Colonic mucosa (tissue), 4 donors: ENCODE measurements at places on chromosomes 5 and 9. TPM values are rescaled to one million over a fixed set of nuclear protein-coding genes. Genes with fewer than 3 reads are reported as not detected.

- peak overlapping the region; percentile 2 for H3K4me3 ChIP-seq
- H3K36me3 ChIP-seq, result no peaks in the 10 kb centered on the region
- DNase-seq, result peak; percentile 71
- no peaks in the 10 kb centered on the region for H3K4me1 ChIP-seq
- H3K27me3 ChIP-seq, result no peaks in the 10 kb centered on the region
Observed at GRCh38 chr9:4987961-4988421, 2.9 kb downstream of the JAK2 start.

DNA sequence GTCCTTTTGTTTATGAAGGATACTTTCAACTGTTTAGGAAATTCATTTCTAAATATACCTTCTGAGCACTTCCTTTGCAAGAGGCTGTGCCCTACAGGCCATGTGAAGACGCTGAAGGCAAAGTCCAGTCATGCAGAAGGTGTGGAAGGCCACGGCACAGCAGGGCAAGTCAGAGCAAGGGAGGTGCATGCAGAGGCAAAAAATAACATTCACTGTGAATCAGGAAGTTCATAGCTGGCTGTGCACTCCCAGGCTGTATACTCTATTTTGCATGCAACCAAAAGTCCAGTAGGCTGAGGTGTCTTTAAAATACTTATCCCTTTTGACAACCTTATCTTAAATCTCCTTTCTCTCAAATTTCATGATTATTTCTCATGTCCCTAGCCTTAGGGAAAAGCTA is 50.3 kb downstream of the GNAQ start:
- peak; percentile 87 for DNase-seq
- H3K36me3 ChIP-seq, result no peaks in the 10 kb centered on the region
- H3K4me1 ChIP-seq, result peaks cover 18% of the 10 kb centered on the region
- no peak overlapping the region for H3K4me3 ChIP-seq

DNA sequence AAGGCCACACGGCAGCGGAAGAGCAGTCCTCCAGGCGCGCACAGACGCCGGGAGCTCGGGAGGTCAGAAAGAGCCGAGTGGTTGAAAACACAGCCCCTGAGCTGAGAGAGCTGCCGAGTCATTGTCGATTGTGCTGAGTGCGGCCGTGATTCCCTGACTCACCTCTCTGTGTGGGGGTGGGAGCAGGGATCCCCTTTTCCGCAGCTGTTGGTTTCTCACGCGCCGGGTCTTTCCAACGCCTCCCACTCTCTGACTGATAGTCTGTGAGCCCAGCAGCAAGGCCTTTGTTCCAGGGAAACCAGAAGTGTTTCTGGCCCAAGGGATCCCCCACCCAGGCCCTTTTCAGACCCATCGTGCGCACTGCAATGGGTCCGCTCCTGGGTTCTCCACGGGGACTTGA is 97.3 kb downstream of the MRPL36 start:
- H3K4me1 ChIP-seq, result no peaks in the 10 kb centered on the region
- DNase-seq, result no peak
- no peaks in the 10 kb centered on the region for H3K27me3 ChIP-seq
- H3K36me3 ChIP-seq, result no peaks in the 10 kb centered on the region
- H3K27ac ChIP-seq, result no peak overlapping the region
- H3K4me3 ChIP-seq, result no peak overlapping the region

GRCh38 chr9:37801287-37801850 is 772 bp downstream of the DCAF10 start:
- peak overlapping the region; percentile 90 for H3K27ac ChIP-seq
- peaks cover 14% of the 10 kb centered on the region for H3K4me1 ChIP-seq
- H3K4me3 ChIP-seq, result peak overlapping the region; percentile 97
- H3K36me3 ChIP-seq, result no peaks in the 10 kb centered on the region

GRCh38 chr5:63155310-63155631 is 576.7 kb downstream of the LRRC70 start:
- H3K27ac ChIP-seq, result no peak overlapping the region
- no peaks in the 10 kb centered on the region for H3K4me1 ChIP-seq
- no peak for DNase-seq
- H3K4me3 ChIP-seq, result no peak overlapping the region

DNA sequence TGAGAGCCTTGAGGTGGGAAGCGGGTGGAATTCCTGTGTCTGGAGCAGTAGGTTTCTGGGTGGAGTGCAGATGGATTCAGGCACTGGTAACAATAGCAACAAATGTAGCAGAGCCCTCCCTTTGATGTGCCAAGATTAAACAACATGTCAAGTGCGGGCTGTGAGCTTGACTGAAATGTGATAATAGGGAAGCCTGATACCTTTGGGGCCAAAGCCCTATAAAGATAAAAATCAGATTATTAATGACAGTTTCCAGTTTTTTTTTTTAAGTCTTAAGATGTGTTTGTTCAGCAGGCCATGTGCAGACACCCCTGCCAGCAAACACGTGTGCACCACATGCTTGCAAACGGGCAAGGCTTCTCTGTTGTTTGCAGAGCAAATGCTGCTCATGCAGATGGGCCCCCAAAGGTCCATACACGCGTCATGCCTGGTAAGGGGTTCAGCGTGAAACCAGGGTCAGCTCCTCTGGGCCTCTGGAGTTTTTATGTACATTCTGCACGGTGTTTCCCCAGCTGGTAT is 193.2 kb downstream of the GADD45G start:
- no peak for DNase-seq
- no peak overlapping the region for H3K4me3 ChIP-seq
- no peaks in the 10 kb centered on the region for H3K27me3 ChIP-seq
- no peaks in the 10 kb centered on the region for H3K4me1 ChIP-seq
- H3K36me3 ChIP-seq, result no peaks in the 10 kb centered on the region
- no peak overlapping the region for H3K27ac ChIP-seq

DNA sequence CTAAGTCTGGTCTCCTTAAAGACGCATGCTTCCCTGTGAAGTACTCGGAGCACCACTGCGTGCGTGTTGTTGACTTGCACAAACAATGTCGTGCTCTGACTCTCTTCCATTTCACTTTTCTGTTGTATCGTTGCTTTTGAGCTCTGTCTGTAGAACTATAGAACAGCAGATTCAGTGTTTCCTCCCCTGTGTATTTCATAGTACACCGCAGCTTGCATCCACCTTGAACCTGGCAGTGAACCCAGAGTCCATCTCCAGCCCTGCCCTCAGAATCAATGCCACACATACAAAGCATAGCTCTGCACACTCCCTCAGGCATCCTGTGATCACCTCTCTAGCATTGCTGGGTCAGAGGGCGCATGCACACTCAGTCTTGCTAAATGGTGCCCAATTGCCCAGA is 37.2 kb upstream of the ADAMTS2 start:
- H3K4me1 ChIP-seq, result no peaks in the 10 kb centered on the region
- no peaks in the 10 kb centered on the region for H3K27me3 ChIP-seq
- H3K36me3 ChIP-seq, result no peaks in the 10 kb centered on the region
- H3K4me3 ChIP-seq, result no peak overlapping the region
- H3K27ac ChIP-seq, result no peak overlapping the region

The CXXC5 gene
- 32.3 TPM for total RNA-seq

The NUTM2F gene
- total RNA-seq, result not detected

DNA sequence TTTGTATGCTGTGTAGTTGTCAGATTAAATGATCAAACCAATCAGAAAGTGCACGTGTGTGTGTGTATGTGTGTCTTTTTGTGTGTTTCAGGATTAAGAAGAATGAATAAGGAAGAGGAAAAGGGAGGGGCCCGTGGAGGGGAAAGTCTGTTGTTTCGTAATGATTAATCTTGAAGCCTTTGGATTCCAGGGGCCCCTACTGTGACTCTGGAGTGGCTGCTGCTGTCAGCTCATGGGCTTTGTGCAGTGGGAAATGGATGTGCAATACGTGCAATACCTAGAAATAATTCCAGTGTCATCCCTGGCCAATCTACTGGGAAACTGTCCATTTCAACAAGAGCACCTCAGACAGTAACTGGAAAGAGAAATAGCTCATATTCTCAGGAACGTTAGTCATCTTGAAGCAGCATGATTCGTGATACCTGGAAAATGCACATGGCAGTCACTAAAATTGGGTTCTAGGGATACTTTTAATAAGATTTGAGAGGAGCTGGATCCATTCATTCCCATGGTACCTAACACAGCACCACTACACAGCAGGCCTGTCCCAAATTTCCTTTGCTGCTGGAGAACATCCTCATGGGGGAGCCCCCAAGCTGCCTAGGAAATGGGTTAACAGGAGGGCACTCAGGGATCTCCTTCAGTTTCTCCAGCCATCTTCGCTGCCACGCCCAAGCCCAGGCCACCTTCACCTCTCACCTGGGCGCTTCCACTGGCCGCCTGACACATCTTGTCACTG is 186.3 kb downstream of the NR3C1 start:
- H3K27ac ChIP-seq, result no peak overlapping the region
- H3K4me1 ChIP-seq, result no peaks in the 10 kb centered on the region
- DNase-seq, result no peak

DNA sequence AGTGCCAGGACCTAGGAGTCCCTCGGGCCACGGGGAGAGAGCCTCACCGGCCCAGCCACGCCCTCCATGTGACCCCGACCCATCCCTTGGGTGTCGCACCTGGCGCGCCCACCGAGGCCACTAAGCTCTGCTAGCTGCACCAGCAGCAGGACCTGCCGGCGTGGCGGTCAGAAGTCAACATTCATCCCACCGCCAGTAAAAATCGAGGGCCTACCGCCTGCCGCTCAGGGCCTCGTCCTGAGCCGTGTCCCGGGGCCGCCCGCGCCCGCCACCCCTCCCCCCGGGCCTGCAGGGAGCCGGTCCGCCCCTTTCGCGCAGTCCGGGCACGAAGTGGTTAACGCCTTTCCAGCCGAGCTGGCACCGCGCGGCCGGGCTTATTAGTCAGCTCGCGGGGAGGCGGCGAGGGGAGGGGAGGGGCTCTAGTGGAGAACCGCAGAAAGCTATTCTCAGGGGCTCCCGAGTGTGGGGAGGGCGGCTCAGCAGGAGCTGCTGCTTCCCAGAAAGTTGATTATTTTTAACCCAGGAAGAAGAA is 124.4 kb downstream of the C9orf50 start:
- no peaks in the 10 kb centered on the region for H3K27me3 ChIP-seq
- peak overlapping the region; percentile 53 for H3K4me3 ChIP-seq
- peak overlapping the region; percentile 93 for H3K27ac ChIP-seq
- peaks cover 4% of the 10 kb centered on the region for H3K4me1 ChIP-seq
- peak; percentile 93 for DNase-seq

The P4HA2 gene
- 79.6 TPM for total RNA-seq

The ZNF366 gene
- 0.45 TPM for total RNA-seq

The ZNF300 gene
- 3.0 TPM for total RNA-seq

DNA sequence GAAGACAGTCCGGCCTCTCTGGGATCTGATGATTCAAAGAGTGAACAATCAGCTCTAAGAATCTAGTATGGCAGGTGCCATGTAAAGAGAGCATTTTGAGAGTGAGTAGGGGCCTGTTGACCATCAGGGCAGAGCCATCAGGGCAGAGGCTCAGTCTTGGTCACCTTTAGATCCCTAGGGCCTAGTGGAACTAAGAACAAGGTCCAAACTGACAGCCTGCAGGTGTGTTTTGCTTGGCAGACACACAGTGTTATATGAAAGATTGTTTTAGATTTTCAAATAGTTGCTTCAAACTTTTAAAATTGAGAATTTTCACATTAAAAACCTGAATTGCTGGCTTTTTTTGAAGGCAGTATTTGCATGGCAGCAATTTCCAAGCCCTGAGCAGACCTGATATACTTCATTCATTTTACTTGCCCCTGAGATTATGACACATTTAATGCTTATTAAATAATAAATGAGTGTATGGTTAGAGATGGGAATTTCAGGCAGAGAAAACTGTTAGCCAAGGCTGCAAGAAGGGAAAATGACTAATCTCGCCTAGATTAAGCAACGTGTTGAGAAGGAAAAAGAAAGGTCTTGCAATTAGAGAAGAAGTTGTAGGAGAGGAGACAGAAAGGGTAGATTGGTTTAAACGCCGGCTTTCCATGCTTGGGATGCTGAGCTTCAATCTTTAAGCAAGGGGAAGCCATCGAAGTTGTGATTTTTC is 279.6 kb downstream of the ARRDC3 start:
- no peaks in the 10 kb centered on the region for H3K27me3 ChIP-seq
- H3K36me3 ChIP-seq, result no peaks in the 10 kb centered on the region
- H3K27ac ChIP-seq, result no peak overlapping the region
- peaks cover 3% of the 10 kb centered on the region for H3K4me1 ChIP-seq
- H3K4me3 ChIP-seq, result no peak overlapping the region
- no peak for DNase-seq

DNA sequence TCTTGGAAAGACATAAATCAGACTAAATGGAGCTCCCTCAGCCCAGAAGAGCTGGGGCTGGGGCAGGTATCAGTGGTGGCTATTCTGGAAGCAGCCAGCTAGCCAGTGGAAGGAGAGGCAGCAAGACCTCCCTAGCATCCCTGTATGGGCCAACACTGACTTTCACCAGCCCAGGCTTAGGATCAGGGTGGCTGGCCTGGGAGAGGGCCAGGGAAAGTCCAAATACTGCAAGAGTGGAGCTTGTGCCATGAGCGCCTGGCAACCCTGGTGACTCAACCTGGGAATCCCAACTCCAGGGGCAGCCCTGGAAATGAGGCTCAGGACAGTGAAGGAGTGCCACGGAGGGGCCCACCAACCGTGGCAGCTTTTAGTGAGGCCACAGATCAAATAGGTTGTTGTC is 7.6 kb upstream of the IRF1 start:
- H3K4me3 ChIP-seq, result no peak overlapping the region
- H3K27me3 ChIP-seq, result no peaks in the 10 kb centered on the region
- peak; percentile 26 for DNase-seq
- H3K36me3 ChIP-seq, result no peaks in the 10 kb centered on the region
- peaks cover 31% of the 10 kb centered on the region for H3K4me1 ChIP-seq

- no peak for DNase-seq
- H3K4me1 ChIP-seq, result no peaks in the 10 kb centered on the region
- H3K27me3 ChIP-seq, result no peaks in the 10 kb centered on the region
- no peak overlapping the region for H3K27ac ChIP-seq
Observed at GRCh38 chr5:144944936-144945335, 774.3 kb downstream of the KCTD16 start.

- no peak overlapping the region for H3K4me3 ChIP-seq
- H3K27ac ChIP-seq, result no peak overlapping the region
- no peaks in the 10 kb centered on the region for H3K4me1 ChIP-seq
- H3K36me3 ChIP-seq, result no peaks in the 10 kb centered on the region
- no peak for DNase-seq
Observed at GRCh38 chr5:32760091-32760509, 49.0 kb downstream of the NPR3 start.

DNA sequence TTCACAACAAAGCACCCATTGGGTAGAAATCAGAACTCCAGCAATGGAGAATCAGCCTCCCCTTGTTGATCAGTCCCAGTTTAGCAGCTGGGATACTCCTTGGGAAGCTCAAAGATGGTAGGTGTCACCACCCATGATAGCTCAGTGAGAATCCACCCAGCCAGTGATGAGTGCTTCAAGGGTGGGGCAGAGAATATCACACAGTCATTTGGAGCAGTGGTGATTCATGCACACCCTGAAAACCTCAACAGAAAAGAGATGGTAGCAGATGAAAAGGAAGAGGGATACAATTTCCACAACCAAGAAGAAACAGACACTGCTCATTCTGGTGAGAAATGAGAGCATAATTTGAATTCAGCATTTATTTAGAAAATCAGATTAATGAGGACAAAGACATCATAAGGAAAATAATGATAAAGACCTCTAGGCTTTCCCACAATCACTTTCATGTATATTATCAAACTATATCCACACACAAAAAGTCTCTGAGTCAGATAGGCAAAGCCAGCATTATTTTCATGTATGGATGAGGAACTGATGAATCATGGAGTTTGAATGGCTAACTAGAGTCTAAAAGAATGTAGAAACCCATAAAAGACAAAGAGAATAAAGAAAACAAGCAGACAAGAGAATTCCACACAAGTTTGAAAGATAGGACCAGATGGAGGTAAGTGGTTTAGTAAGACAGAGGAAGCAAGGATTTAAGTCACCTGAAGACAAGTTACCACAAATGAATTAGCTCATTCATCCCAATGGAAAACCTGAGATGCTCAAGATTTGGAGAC is 82.9 kb downstream of the FEM1C start:
- H3K4me1 ChIP-seq, result no peaks in the 10 kb centered on the region
- H3K36me3 ChIP-seq, result no peaks in the 10 kb centered on the region
- DNase-seq, result peak; percentile 31
- H3K4me3 ChIP-seq, result no peak overlapping the region
- H3K27ac ChIP-seq, result no peak overlapping the region
